Large intestine (tissue), 12 donors: ENCODE measurements at places on chromosomes 5 and 9. TPM values are rescaled to one million over a fixed set of nuclear protein-coding genes. Genes with fewer than 3 reads are reported as not detected.

DNA sequence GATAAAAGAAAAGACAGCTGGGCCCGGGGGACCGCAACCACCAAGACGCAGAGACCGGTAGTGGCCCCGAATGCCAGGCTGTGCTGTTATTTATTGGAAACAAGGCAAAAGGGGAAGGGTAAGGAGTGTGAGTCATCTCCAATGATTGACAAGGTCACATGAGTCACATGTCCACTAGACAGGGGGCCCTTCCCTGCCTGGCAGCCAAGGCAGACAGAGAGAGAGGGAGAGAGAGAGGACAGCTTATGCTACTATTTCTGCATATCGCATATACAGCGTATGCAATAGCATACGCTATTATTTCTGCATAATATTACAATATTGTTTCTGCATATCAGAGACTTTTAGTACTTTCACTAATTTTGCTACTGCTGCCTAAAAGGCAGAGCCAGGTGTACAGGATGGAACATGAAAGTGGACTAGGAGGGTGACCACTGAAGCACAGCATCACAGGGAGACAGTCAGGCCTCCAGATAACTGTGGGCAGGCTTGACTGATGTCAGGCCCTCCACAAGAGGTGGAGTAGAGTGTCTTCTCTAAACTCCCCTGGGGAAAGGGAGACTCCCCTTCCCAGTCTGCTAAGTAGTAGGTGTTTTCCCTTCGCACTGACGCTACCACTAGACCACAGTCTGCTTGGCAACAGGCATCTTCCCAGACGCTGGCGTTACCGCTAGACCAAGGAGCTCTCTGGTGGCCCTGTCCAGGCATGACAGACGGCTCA, 50.3 kb downstream of the RFX3 start:
- no peaks in the 10 kb centered on the region for H3K4me1 ChIP-seq
- no peaks in the 10 kb centered on the region for H3K27me3 ChIP-seq
- no peak overlapping the region for H3K27ac ChIP-seq
- peaks cover 3% of the 10 kb centered on the region for H3K36me3 ChIP-seq
- H3K4me3 ChIP-seq = no peak overlapping the region

- no peaks in the 10 kb centered on the region for H3K27me3 ChIP-seq
- no peaks in the 10 kb centered on the region for H3K36me3 ChIP-seq
- H3K27ac ChIP-seq = peak overlapping the region; percentile 76
- no peak overlapping the region for H3K4me3 ChIP-seq
- H3K4me1 ChIP-seq = peaks cover 49% of the 10 kb centered on the region
Measured at GRCh38 chr5:14204785-14205321, 61.7 kb downstream of the TRIO start.

GRCh38 chr9:124423591-124423990, 8.3 kb upstream of the PSMB7 start:
- peaks cover 10% of the 10 kb centered on the region for H3K27me3 ChIP-seq
- H3K27ac ChIP-seq = no peak overlapping the region
- no peaks in the 10 kb centered on the region for H3K36me3 ChIP-seq
- no peaks in the 10 kb centered on the region for H3K4me1 ChIP-seq
- no peak for DNase-seq

DNA sequence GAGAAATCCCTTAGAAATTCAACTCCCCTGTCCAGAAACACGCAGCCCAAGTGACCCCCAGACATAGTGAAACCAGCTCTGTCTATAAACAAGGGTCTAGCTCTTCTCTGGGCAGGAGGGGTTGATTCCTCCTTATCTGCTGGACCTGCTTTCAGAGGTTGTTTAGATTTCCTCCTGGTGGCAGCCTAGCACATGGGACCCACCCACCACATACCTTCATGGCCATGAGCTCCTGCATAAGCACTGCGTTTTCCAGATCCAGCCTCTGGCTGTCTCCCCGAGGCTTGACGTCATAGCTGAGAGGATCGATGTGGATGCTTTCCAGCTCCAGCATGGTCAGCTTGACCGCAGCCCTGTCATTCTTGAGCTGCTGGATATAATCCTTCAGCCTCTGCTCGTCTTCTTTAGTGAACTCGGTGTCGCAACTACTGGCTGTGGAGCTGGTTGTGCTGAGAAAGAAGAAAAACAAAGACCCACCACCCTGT, 77.0 kb downstream of the DCP2 start:
- H3K36me3 ChIP-seq = peaks cover 4% of the 10 kb centered on the region
- no peak overlapping the region for H3K4me3 ChIP-seq
- H3K27ac ChIP-seq = no peak overlapping the region
- H3K27me3 ChIP-seq = no peaks in the 10 kb centered on the region
- no peaks in the 10 kb centered on the region for H3K4me1 ChIP-seq

GRCh38 chr5:134120386-134121138, 6.1 kb downstream of the TCF7 start:
- H3K36me3 ChIP-seq = peaks cover 3% of the 10 kb centered on the region
- no peak for DNase-seq
- H3K27me3 ChIP-seq = peaks cover 2% of the 10 kb centered on the region
- H3K27ac ChIP-seq = no peak overlapping the region

GRCh38 chr5:133870661-133871060, 97.8 kb downstream of the C5orf15 start:
- DNase-seq = no peak
- H3K27me3 ChIP-seq = peaks cover 12% of the 10 kb centered on the region
- H3K4me3 ChIP-seq = no peak overlapping the region
- H3K27ac ChIP-seq = no peak overlapping the region

Gene NACC2
- 11.8 TPM for polyA plus RNA-seq

Gene CD180
- polyA plus RNA-seq = 1.1 TPM

Gene MTRR
- polyA plus RNA-seq = 48.1 TPM

Gene PGM5
- 26.4 TPM for polyA plus RNA-seq
